Left lung (tissue), 14 donors: ENCODE measurements at places on chromosomes 1 and 21. TPM values are rescaled to one million over a fixed set of nuclear protein-coding genes. Genes with fewer than 3 reads are reported as not detected.
A peak's percentile ranks its signal among the peaks of the same experiment; 100 is the strongest.

FMO2 gene
- 19.5 TPM for polyA plus RNA-seq

GRCh38 chr1:89609781-89610456 lies 23.0 kb upstream of the LRRC8C start:
- no peak for DNase-seq
- no peaks in the 10 kb centered on the region for H3K27me3 ChIP-seq
- peaks cover 14% of the 10 kb centered on the region for H3K4me1 ChIP-seq

DNA sequence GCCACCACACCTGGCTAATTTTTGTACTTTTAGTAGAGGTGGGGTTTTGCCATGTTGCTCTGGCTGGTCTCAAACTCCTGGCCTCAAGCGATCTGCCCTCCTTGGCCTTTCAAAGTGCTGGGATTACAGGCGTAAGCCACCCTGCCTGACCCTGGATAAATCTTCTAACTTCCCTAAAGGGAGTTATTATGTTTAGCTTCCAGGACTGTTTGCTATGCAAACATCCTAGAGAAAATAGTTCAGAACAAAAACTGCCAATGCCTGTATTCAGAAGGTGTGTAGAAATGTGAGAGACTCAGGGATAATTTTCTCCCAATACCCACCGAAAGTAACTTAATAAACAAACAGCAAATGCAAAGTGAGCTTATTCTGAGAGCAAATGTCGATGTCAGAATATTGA lies 301.2 kb downstream of the TGFB2 start:
- DNase-seq: no peak
- H3K27me3 ChIP-seq: no peaks in the 10 kb centered on the region
- no peaks in the 10 kb centered on the region for H3K36me3 ChIP-seq
- no peak overlapping the region for H3K27ac ChIP-seq

GRCh38 chr1:48462716-48463302 lies 9.2 kb downstream of the SPATA6 start:
- no peak overlapping the region for H3K4me3 ChIP-seq
- no peak overlapping the region for H3K27ac ChIP-seq
- no peak for DNase-seq
- no peaks in the 10 kb centered on the region for H3K27me3 ChIP-seq
- H3K36me3 ChIP-seq: no peaks in the 10 kb centered on the region
- H3K4me1 ChIP-seq: no peaks in the 10 kb centered on the region

DNA sequence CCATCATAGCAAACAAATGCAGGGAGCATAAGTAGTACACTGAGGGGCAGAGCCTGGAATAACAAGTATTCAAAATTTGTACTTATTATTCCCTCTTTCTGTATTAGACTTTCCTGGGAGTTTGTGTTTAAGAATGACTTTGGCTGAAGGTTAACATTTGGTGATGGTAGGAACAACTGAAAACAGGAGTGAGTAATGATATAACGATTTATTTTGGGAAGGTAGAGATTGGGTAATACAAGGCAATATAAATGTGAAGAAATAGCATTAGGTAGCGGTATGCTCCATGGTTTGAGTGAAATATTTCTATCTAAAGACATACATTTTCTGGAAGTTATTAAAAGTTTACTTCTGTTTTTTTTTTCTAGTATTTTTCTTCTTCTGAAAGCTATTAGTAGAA lies 18.5 kb upstream of the C1orf21 start:
- H3K4me1 ChIP-seq: no peaks in the 10 kb centered on the region
- no peak overlapping the region for H3K27ac ChIP-seq
- no peak overlapping the region for H3K4me3 ChIP-seq
- DNase-seq: no peak

DNA sequence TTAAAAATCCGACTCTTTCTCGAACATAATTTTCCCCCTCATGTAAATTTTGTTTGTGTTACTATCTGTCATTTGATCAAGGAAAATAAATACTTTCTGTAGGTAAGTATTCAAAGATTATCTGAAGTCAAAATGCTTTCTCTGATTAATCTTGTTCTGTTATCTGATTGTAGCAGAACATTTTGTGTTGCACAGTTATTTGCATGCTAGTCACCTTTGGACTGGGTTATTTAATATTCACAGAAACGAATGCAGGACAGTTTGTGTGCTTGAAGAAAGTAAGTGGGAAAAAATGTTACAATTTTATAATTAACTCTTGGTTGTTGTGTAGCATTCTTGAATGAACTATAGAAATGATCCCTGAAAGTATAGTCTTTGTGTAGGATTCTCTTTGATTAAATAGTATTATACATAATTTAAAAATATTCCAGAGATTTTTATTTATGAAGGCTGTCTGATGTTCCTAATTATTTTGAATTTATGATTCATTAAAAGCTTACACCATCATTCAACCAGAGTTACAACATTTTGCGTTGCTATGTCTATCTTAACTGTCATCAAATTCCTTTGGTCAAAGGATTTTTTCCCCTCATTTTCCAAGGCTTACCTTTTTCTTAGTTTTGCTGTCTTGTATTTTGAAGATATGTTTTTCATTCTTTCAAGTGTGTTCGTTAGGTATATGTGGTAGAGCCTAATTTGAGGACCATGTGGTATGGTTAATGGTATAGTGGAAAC lies 176.6 kb downstream of the GIPC2 start:
- no peaks in the 10 kb centered on the region for H3K27me3 ChIP-seq
- no peaks in the 10 kb centered on the region for H3K4me1 ChIP-seq
- H3K36me3 ChIP-seq: no peaks in the 10 kb centered on the region
- DNase-seq: no peak

GRCh38 chr1:55823541-55824250 lies 608.5 kb upstream of the USP24 start:
- H3K36me3 ChIP-seq: no peaks in the 10 kb centered on the region
- no peak overlapping the region for H3K4me3 ChIP-seq
- no peaks in the 10 kb centered on the region for H3K4me1 ChIP-seq

DNA sequence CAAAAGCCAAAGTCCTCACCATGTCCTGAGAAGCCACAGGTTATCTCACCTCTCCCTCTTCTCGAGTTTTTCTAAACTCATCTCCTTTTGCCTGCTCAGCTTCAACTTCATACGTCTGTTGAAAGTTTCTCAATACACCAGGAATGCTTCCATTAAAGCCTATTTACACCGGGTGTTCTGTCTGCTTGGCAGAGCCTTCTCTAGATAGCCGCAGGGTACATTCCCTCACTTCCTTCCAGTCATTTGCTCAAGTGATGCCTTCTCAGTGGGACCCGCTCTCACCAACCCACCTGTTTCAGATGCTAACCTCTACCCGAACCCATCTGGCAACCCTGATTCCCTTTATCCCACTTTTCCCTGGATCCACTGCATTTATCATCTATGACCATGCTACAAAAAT lies 257.0 kb upstream of the ADGRL2 start:
- no peak for DNase-seq
- H3K27me3 ChIP-seq: no peaks in the 10 kb centered on the region
- no peaks in the 10 kb centered on the region for H3K4me1 ChIP-seq
- H3K27ac ChIP-seq: no peak overlapping the region
- H3K4me3 ChIP-seq: no peak overlapping the region

DNA sequence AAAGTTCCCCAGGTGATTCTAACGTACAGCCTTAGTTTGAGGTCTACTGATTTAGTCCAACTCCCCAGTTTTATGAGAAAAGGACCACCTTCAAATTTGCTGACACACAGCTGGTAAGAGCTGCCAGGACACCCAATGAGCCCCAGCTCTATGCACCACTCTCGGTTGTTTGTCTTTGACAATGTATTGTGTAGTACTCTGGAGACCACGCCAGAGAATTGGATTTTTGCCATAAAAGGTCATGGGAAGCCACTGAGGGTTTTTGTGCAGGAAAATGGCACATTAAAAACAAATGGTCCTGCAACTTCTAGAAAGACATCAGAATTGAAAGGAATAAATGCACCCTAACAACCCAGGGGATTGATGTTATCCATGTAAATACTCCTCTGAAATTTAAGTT lies 7.1 kb upstream of the IER5 start:
- H3K4me3 ChIP-seq: no peak overlapping the region
- no peaks in the 10 kb centered on the region for H3K4me1 ChIP-seq
- no peaks in the 10 kb centered on the region for H3K36me3 ChIP-seq
- no peak overlapping the region for H3K27ac ChIP-seq
- no peaks in the 10 kb centered on the region for H3K27me3 ChIP-seq

PRR9 gene
- not detected for polyA plus RNA-seq

DNA sequence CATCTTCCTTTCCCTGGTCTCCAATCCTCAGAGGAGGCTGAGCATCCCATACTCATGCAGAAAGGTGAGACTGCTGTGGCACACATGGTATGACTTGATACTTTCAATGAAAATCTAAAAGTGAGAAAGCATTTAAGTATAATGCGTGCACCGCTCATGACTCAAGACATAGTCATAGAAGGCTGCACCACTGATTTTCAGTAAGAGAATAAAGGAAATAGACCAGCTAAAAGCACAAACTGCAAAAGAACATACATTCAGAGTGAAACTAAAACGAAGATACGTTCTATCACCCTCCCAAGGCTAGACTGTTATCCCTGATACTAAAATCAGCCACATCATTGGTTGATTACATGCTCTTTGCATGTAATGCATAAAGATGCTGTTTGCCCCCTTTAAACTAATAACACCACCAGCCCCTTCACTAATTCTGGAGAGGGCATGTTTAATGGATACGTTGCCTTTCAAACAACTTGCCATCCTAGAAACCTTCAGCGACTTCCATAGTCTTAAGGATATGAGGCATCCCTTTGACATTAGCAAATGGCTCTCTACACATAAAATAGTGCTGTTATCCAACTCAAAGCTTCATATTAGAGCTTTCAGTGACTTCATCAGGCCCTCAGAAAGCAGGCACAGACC lies 2.1 kb downstream of the PLD5 start:
- no peak for DNase-seq
- H3K27ac ChIP-seq: no peak overlapping the region

- H3K27ac ChIP-seq: no peak overlapping the region
- no peak overlapping the region for H3K4me3 ChIP-seq
- no peaks in the 10 kb centered on the region for H3K36me3 ChIP-seq
- no peaks in the 10 kb centered on the region for H3K27me3 ChIP-seq
These were observed 47.9 kb upstream of the CNN3 start for GRCh38 chr1:94974824-94975223.

GRCh38 chr1:209250861-209251636 lies 332.5 kb upstream of the CAMK1G start:
- H3K4me1 ChIP-seq: no peaks in the 10 kb centered on the region
- no peaks in the 10 kb centered on the region for H3K27me3 ChIP-seq
- H3K36me3 ChIP-seq: no peaks in the 10 kb centered on the region
- H3K27ac ChIP-seq: no peak overlapping the region

OR2L8 gene
- not detected for polyA plus RNA-seq

DNA sequence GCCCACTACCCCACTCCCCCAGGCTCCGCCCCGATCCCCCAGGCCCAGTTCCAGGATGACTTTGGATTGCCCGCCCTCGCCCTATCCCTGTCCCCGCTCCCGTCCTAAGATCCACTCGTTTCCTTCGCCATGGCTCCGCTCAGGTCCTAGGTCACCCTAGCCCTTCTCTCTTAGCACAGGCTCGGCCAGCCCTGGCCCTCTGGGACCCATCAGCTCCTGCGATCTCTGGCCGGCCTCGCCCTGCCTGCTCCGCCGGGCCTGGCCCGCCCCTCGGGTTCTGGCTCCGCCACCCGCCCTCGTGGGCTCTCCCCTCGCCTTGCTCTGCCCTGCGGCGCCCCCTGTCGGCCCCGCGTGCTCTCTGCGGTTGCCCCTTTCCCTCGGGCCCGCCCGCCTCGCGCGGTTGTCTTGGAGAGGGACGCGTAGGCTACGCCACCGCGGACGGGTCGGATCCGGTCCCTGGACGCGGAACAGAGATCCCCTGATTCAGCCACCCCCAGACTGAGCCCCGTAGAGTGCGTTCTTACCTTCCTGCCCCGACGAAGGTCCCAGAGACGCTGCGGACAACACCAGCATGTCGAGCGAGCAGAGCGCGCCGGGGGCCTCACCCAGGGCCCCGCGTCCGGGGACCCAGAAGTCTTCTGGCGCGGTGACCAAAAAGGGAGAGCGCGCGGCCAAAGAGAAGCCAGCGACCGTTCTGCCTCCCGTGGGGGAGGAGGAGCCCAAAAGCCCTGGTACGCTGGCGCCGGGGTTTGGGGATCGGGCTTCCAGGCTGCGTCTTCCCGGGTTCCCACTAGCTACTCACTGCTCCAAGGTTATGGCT lies at the start of gene LRRC71:
Gene LRRC71, plus strand, starts transcription at position 400 of the 820 bp plus-strand sequence. Its CDS starts 172 bp downstream, at position 572.
- peak; percentile 73 for DNase-seq
- H3K4me3 ChIP-seq: no peak within 1 kb of the TSS
- H3K4me1 ChIP-seq: peaks cover 16% of the 10 kb centered on the region
- H3K27ac ChIP-seq: no peak within 1 kb of the TSS
- H3K27me3 ChIP-seq: peaks cover 49% of the 10 kb centered on the region
- H3K36me3 ChIP-seq: no peaks in the 10 kb centered on the region

DNA sequence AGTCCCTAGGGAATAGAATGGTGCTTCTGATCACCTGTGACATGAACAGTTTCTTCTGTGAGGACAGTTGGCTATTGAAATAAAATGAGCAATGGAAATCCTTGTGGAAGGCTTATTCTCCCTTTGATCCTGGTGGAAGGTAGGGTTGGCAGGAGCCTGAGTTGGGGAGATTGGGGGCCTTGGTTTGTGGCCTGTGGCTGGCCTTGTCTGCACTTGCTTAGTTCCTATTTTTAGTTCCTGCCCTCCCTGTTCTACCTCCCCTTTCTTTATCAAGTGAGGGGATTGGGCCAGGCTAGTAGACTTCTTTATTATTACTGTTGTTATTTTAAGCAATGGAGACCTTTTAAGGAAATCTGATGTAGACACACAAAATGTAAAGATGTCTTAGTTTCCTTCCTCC lies 8.2 kb downstream of the DMRTB1 start:
- H3K36me3 ChIP-seq: no peaks in the 10 kb centered on the region
- H3K27ac ChIP-seq: no peak overlapping the region
- no peak overlapping the region for H3K4me3 ChIP-seq
- no peaks in the 10 kb centered on the region for H3K27me3 ChIP-seq
- no peak for DNase-seq

DNA sequence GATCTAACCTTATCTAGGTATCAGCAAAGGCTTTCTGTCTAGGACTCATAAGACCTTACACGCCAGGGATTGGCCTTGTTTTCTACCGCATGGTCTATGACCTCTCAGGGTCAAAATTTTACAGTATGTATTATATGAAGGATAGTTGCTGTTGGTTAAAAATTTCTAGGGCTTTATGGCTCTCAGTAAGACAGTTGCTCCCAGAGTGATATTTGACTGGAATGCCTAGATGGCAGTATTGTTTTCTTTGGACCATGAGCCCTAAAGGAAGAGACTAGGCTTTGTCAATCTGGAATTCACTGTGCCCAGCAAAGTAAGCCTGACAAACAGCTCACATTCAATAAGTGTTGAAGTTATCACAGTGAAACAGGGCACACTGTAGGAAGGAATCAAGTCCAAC lies 37.6 kb downstream of the C1orf87 start:
- no peaks in the 10 kb centered on the region for H3K36me3 ChIP-seq
- H3K27me3 ChIP-seq: no peaks in the 10 kb centered on the region
- no peak overlapping the region for H3K4me3 ChIP-seq
- H3K27ac ChIP-seq: no peak overlapping the region
